ENCODE measurements at places on chromosomes 1 and 21.

DNA sequence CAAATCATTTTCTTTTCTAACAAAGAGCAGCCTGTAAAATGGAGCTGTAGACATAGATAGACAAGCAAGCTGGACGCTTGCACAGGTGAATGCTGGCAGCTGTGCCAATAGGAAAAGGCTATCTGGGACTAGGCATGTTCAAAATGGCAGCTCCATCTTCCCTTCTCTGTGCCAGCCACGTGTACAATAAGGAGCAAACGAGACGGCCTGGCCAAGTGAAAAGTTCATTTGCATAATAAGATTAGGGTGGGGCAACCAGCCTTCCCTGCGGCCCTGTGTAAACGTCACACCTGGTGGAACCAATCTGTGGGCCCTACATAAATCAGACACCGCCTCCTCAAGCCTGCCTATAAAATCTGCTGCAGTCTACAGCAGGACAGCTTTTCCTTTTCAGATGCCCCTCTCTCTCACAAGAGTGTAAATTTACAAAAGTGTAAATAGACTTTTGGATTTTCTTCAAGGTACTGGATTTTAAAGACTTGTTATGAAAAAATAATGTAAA is 16.6 kb upstream of the EDEM3 start:
- no peak for DNase-seq

- no peak for DNase-seq
Observed at GRCh38 chr1:78408810-78409209, 82.0 kb upstream of the PTGFR start.

DNA sequence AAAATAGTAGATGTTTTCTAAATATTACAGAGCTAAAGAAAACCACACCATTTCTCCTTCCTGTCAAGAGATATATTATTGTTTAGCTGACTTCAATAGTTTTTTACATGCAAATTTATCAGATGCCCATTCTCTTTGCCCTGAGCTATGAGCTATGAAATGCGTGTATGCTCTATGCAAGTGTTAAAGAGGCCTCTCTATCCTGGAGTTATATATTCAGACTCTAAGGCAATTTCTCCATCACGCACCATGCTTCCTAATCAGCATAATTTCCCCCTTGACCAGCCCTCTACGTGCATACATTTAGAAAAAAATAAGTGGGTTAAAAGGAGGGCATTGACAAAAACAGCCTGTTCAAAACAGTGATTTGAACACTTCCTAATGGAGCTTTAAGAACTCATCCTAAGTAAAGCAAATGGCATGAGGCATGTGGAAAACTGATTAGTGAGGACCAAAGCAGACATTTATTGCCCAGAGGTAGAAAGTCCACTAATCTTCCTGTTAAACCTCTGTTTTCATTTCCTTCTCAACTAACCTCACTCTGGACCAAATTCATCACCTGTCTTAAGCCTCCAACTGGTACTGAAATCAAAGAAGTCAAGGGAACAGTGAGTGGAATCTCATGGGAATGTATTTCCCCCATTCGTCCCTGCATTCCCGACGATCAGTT is 565.8 kb upstream of the PKN2 start:
- no peak for DNase-seq

GRCh38 chr1:48680411-48681035 is 96.2 kb downstream of the BEND5 start:
- DNase-seq, result no peak

DNA sequence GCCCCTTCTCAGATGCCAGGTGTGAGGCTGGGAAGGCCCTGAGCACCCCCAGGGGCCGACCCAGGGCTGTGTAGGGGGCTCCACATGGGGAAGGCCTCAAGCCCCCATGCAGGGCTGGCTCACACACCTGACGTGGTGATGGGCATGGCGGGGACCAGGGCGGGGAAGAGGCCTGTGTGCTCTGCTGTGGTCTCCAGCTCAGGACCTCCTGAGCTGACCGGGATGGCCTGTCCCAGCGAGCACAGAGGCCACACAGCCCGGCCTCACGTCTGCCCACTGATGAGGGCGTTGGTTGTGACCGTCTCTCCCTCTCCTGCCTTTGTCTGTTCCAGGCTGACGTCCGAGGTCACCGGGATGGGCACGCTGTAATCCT is 40.2 kb upstream of the COL6A1 start:
- no peak for DNase-seq

All from stimulated activated CD4-positive, alpha-beta T cell treated with anti-CD3 and anti-CD28 coated beads, Interleukin-15, amount 100 ng/mL, for 1 hour (primary cell).